ENCODE measurements at places on chromosomes 13 and 19.

- DNase-seq, result no peak
Measured at GRCh38 chr19:44725684-44726083, 22.8 kb upstream of the BCL3 start.

GRCh38 chr13:35697186-35697730, 220.8 kb upstream of the MAB21L1 start:
- no peak for DNase-seq

DNA sequence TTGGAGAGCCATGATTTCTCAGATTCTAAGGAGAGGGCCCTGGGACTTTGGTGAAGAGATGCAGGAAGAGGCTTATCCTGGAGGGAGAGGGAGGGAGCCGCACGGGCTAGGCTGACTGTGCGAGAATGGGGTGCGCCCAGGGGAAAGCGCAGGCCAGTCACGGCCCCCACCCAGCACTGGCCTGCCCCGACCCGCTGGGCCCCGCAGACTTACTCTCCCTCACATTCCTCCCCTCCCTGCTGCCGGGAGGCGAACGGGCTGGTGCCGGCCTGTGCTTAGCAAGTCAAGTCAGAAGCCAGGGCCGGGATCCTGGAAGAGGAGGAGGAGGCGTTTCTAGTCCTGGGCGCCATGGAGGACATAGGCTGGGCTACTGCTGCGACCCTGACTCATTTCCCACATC, 120.0 kb downstream of the CRYL1 start:
- DNase-seq, result no peak

DNA sequence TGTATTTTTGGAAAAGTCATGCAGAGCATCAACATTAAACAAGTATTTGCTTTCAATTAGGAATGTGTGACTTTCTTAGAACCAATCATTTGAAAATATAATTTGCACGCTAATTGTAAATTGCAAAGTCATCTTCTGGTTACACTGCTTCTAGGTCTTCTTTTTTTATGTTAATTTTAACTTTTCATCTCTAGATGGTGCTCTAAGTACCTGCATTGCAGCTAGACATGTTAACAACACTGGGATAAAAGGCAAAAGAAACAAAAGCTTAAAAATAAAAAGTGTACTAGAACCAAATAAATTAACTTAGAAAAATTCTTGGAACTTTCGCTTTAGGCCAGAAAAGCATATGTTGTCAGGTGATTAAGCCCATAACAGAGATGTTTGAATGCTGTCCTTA, 2758.2 kb downstream of the PCDH9 start:
- no peak for DNase-seq

- no peak for DNase-seq
Measured at GRCh38 chr13:48176781-48177180, 56.2 kb upstream of the ITM2B start.

- no peak for DNase-seq
Measured at GRCh38 chr13:41268764-41269163, 5.4 kb upstream of the MTRF1 start.

Data from D341Med (cell line).